Activated T-helper 1 cell treated with anti-CD3 and anti-CD28 coated beads, Interleukin-12 subunit alpha, Interleukin-12 subunit beta, Interleukin-2, Interleukin-4 antibody, amounts not matched to agents 30 ng/mL and 10 ng/mL and 1 ng/mL, durations not matched to agents 14 hours and 24 hours and 36 hours (primary cell): ENCODE measurements at places on chromosomes 12 and 14. TPM values are rescaled to one million over a fixed set of nuclear protein-coding genes. Genes with fewer than 3 reads are reported as not detected.

DNA sequence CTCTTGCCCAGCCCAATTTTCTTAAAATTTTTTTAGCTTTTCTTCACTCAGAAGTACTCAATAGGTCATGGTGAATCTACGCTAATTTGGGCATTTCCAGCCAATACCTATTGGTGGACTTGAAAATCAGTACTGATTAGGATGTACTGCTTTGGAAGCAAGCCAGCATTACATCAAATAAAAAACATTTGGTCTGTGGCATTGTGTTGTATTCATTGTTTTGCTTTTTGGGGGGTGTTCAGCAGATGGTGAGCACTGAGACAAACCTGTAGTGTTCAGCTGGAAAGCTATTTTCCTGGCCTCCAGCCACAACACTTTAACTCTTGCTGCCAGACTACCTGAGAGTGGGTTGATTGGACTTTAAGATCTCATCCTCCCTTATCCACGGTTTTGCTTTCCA lies 4.0 kb downstream of the MAPKAPK5 start:
- H3K4me3 ChIP-seq: no peak overlapping the region
- H3K27me3 ChIP-seq: no peaks in the 10 kb centered on the region

DNA sequence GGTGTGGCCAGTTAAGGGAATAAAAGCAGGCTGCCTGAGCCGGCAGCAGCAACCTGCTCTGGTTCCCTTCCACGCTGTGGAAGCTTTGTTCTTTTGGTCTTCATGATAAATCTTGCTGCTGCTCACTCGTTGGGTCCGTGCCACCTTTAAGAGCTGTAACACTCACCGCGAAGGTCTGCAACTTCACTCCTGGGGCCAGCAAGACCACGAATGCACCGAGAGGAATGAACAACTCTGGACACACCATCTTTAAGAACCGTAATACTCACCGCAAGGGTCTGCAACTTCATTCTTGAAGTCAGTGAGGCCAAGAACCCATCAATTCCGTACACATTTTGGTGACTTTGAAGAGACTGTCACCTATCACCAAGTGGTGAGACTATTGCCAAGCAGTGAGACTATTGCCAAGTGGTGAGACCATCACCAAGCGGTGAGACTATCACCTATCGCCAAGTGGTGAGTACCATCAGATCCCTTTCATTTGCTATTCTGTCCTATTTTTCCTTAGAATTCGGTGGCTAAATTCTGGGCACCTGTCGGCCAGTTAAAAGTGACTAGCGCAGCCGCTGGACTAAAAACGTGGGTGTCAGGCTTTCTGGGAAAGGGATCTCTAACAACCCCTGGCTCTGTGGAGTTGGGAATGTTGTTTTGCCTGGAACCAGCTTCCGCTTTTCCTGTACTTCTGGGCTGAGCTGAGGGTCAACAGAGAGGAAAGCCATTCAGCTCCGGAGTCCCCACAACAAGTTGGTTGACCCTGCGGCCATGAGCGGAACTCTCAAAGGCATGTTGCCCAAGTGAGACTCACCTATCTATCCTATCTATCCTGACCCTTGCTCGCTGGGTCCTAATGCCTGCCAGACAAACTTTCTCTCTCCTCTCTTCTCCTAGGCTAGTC lies at the start of gene DHRS2:
DHRS2 (plus strand) TSS at position 48 of the 895 bp plus-strand sequence. CDS start 2,501 bp downstream, outside the sequence.
- H3K4me3 ChIP-seq: no peak within 1 kb of the TSS
- DNase-seq: no peak
- H3K4me1 ChIP-seq: peaks cover 5% of the 10 kb centered on the region

GRCh38 chr12:131274906-131275305 lies 321.2 kb downstream of the ADGRD1 start:
- no peak for DNase-seq
- no peaks in the 10 kb centered on the region for H3K36me3 ChIP-seq
- no peak overlapping the region for H3K4me3 ChIP-seq
- H3K4me1 ChIP-seq: no peaks in the 10 kb centered on the region
- no peak overlapping the region for H3K27ac ChIP-seq

DNA sequence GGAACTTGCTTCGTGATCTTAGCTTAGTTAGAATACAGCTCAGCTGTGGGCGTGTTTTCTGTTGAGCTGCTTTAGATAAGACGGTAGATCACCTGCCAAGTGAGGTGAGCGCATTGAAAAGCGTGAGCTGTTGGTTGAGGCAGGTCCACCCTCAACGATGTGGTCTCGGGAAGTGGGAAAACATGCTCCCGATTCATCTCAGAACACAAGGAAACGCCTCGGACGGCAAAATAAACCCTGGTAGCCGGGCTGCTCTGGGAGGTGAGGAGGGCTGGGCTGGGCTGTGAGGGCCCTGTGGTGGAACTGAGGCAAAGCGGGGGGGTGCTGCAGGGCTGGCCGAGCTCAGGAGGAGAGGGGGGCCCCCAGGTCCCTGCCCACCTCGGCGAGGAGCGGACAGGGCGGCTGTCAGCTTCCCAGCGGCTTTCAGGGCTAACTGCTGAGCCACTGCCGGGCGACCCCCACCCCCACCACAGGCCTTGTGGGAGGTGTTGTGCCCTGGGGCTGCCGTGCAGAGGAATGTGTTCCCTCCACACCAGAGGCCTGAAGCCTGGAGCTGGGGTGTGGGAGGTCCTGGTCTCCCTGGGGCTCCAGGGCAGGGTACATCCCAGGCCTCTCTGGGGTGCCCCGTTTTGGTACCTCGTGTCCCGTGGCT lies 30.7 kb downstream of the NOC4L start:
- no peak overlapping the region for H3K27ac ChIP-seq
- peaks cover 20% of the 10 kb centered on the region for H3K4me1 ChIP-seq
- peak overlapping the region; percentile 15 for H3K4me3 ChIP-seq
- peaks cover 7% of the 10 kb centered on the region for H3K27me3 ChIP-seq

- no peaks in the 10 kb centered on the region for H3K36me3 ChIP-seq
- H3K4me3 ChIP-seq: no peak overlapping the region
- peaks cover 6% of the 10 kb centered on the region for H3K27me3 ChIP-seq
- DNase-seq: no peak
- H3K27ac ChIP-seq: no peak overlapping the region
- no peaks in the 10 kb centered on the region for H3K4me1 ChIP-seq
Measured at GRCh38 chr12:123808167-123808566, 46.1 kb downstream of the DNAH10 start.

GRCh38 chr12:129610601-129611120 lies 293.2 kb downstream of the TMEM132D start:
- no peaks in the 10 kb centered on the region for H3K36me3 ChIP-seq
- H3K4me1 ChIP-seq: no peaks in the 10 kb centered on the region
- no peak for DNase-seq
- no peak overlapping the region for H3K27ac ChIP-seq
- H3K27me3 ChIP-seq: no peaks in the 10 kb centered on the region
- no peak overlapping the region for H3K4me3 ChIP-seq

DNA sequence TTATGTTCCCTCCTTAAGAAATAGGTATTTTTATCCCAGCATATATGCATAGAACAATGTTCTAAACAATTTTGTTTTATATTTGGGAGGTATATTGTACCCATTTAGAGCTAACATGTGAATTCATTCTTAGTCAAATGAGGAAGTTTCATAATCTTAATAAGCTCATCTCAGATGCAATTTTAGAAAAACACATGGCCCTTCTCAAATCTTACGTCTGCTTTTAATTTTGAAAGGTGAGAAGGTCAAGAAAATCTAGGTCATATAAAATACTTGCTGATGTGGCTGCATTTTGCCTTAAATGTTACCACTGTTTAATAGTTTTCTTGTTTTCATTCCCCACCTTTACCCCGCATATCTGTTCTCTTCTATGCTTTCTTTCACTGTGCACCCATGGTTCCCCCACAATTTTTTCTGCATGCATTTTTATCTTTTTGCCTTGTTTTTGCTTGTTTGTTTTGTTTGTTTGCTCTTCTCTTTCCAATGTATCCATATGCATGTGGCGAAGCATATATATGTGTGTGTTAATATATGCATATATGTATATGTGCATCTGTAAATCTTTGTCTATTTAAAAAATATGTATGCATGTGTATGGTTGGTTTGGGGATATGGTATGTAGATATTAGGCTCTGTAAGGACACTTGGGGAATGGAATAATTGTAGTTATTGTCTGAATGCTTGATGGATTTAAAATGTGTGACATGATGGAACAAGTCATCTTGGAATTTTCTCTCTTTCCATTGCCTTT lies 317.1 kb downstream of the BCAT1 start:
- H3K36me3 ChIP-seq: no peaks in the 10 kb centered on the region
- no peak overlapping the region for H3K4me3 ChIP-seq

DNA sequence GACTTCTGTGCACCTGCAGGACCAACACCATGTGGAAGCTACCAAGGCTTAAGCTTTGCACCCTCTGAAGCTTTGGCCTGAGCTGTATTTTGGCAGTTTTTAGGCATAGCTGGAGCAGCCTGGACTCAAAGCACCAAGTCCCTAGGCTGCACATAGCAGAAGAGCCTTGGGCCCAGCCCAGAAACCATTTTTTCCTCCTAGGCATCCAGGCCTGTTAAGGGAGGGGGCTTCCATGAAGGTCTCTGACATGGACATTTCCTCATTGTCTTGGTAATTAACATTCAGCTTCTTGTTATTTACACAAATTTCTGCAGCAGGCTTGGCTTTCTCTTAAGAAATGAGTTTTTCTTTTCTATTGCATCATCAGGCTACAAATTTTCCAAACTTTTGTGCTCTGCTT lies 475.8 kb upstream of the FLRT2 start:
- no peak overlapping the region for H3K27ac ChIP-seq
- H3K4me3 ChIP-seq: no peak overlapping the region
- H3K36me3 ChIP-seq: no peaks in the 10 kb centered on the region
- no peaks in the 10 kb centered on the region for H3K27me3 ChIP-seq
- no peaks in the 10 kb centered on the region for H3K4me1 ChIP-seq
- DNase-seq: no peak

- H3K27ac ChIP-seq: no peak overlapping the region
- no peak overlapping the region for H3K4me3 ChIP-seq
- peaks cover 85% of the 10 kb centered on the region for H3K27me3 ChIP-seq
- DNase-seq: no peak
- peaks cover 9% of the 10 kb centered on the region for H3K4me1 ChIP-seq
- no peaks in the 10 kb centered on the region for H3K36me3 ChIP-seq
Measured at GRCh38 chr12:114404926-114405518, 922 bp downstream of the TBX5 start.

GRCh38 chr12:16189849-16190248 lies 87.6 kb downstream of the SLC15A5 start:
- no peak overlapping the region for H3K27ac ChIP-seq
- H3K27me3 ChIP-seq: no peaks in the 10 kb centered on the region
- no peak for DNase-seq
- H3K4me3 ChIP-seq: no peak overlapping the region
- H3K36me3 ChIP-seq: no peaks in the 10 kb centered on the region

GRCh38 chr12:40226705-40227104 lies 1.9 kb downstream of the LRRK2 start:
- H3K4me3 ChIP-seq: no peak overlapping the region
- no peak overlapping the region for H3K27ac ChIP-seq
- H3K4me1 ChIP-seq: peaks cover 6% of the 10 kb centered on the region
- H3K27me3 ChIP-seq: peaks cover 47% of the 10 kb centered on the region

DNA sequence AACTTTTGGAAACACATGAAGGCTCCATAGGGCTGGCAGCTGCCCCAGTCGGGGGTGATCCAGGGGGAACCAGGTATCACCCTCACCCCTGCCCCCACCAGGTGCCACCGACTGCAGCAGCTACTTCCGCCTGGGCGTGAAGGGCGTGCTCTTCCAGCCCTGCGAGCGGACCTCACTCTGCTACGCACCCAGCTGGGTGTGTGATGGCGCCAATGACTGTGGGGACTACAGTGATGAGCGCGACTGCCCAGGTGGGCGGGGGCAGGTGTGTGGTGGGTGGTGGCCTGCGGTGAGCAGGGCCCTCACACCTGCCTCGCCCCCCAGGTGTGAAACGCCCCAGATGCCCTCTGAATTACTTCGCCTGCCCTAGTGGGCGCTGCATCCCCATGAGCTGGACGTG lies 22.3 kb upstream of the NXPH4 start:
- DNase-seq: no peak
- H3K27me3 ChIP-seq: no peaks in the 10 kb centered on the region
- no peaks in the 10 kb centered on the region for H3K36me3 ChIP-seq
- H3K4me1 ChIP-seq: no peaks in the 10 kb centered on the region

DNA sequence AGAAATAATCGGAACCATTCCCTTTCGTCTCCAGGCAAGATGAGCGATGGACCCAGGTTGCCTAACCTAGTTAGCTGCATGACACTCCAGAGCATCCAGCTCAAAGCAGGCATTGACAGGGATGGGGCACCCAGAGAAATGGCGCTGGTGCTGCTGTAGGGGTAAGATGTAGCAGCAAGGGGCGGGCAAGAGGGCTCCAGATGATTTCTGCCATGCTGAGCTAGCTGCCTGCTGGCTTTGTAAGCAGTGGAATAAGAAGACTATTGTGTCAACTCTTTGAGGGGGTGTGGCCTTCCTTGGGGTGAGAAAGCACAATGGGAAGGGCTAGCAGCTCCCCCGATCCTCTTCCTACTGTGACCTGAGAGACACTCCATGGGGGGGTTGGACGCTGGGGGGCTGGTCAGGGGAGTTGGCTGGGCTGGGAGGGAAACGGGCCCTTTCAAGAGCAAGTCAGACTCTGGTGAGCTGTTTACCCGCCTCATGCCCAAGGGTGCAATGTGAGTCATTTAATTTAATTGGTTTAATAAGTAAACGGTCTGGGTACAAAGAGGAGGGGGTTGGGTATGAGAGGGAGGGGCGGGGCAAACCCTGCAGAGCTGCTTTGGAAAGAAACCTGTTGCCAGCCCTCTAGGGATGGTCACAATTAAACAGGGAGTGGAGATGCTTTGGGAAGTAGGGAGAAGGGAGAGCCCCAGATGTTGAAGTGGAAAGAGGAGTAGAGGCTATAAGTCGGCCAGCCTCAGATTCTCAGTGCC lies 50.5 kb downstream of the B4GALNT3 start:
- no peak overlapping the region for H3K4me3 ChIP-seq
- peaks cover 3% of the 10 kb centered on the region for H3K27me3 ChIP-seq
- no peak for DNase-seq
- no peak overlapping the region for H3K27ac ChIP-seq

DNA sequence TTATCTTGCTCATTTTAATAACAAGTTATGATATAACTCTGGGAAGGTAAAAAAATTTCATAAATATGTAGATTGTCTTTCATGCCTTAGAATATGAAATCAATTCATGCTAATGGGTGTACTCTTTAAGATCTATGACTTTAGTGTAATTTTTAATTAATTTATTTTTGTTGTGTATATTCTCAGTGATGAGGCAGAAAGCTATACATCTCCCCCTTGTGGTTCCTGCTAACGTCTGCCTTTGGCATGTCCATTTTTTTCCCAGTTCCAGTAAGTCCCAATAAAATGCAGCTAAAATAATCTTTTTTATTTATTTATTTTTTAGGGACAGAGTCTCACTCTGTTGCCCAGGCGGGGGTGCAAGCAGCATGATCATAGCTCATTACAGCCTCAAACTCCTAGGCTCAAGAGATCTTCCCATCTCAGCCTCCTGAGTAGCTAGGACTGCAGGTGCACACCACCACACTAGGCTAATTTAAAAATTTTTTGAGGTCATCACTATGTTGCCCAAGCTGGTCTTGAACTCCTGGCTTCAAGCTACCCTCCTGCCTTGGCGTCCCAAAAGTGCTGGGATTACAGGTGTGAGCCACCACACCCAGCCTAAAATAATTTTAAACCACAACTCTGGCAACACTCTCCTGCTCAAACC lies 3.3 kb upstream of the CHURC1 start:
- H3K27me3 ChIP-seq: peaks cover 19% of the 10 kb centered on the region
- DNase-seq: no peak
- H3K27ac ChIP-seq: no peak overlapping the region
- peaks cover 7% of the 10 kb centered on the region for H3K36me3 ChIP-seq

NYNRIN gene
- total RNA-seq: 0.02 TPM in 1 of 2 replicates, not detected in the other

PAX9 gene
- total RNA-seq: not detected in 2 replicates

KLRC3 gene
- total RNA-seq: not detected in 2 replicates

TSHR gene
- total RNA-seq: 0.16 and 0.47 TPM in 2 replicates

ARHGEF40 gene
- not detected in 2 replicates for total RNA-seq

CEBPE gene
- not detected in 2 replicates for total RNA-seq

IKZF4 gene
- total RNA-seq: 31.9 and 35.7 TPM in 2 replicates

BMAL2 gene
- total RNA-seq: 57.2 and 58.0 TPM in 2 replicates

LMO3 gene
- total RNA-seq: not detected in 2 replicates

DAO gene
- not detected in 2 replicates for total RNA-seq

LALBA gene
- total RNA-seq: not detected in 2 replicates
